ENCODE measurements at places on chromosomes 3 and 15. TPM values are rescaled to one million over a fixed set of nuclear protein-coding genes. Genes with fewer than 3 reads are reported as not detected.

- DNase-seq = no peak
Observed at GRCh38 chr3:127287840-127288239, at the start of gene PRR20G. TSS of gene PRR20G (minus strand) at chr3:127288046. CDS start at chr3:127287365, 681 bp downstream.

- DNase-seq = no peak
Observed at GRCh38 chr15:57102858-57103257, 184.4 kb downstream of the TCF12 start.

GRCh38 chr3:50617096-50617791 is at the start of gene MAPKAPK3:
TSS of gene MAPKAPK3 (plus strand) at chr3:50617151. CDS start at chr3:50617566, 415 bp downstream.
- no peak for DNase-seq

DNA sequence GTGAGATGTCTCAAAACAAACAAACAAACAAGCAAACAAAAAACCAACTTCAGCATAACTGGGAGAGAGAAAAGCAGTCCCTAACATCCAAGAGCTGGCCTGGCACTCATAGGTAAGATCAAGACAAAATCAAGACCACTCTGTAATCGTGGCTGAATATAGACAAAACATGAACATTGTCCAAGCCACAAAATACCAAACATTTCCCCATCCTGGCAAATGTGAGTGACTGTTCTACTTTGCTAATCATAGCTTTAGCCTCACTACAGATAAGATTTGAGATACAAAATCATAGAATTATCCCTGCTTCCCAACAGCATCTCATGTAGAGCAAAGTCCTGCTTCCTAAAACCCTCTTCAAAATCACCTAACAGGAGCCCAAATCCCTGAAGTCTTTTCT is 116.7 kb upstream of the PRTG start:
- DNase-seq = no peak

- DNase-seq = no peak
Observed at GRCh38 chr15:69319384-69320375, 21.0 kb downstream of the PAQR5 start.

GRCh38 chr3:43296565-43296964 is 10.2 kb downstream of the SNRK start:
- DNase-seq = peak; percentile 92

DNA sequence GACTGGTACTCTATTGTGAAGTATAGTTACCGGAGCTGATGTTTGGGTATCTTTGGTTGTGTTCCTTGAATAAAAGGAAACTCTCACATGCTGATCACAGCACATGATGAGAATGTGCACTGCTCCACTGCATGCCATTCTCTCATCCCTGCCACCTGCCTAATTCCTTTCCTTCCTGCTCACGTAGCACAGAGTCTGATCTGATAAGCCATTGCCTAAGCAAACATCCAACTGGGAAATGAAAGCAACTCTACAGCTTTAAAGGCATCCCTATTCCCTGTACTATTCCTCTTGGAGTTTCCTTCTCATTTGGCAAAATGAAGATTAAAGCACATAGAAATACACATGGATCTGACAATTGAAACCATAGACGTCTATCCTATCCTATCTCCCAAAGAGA is 359.8 kb downstream of the C3orf38 start:
- no peak for DNase-seq

DNA sequence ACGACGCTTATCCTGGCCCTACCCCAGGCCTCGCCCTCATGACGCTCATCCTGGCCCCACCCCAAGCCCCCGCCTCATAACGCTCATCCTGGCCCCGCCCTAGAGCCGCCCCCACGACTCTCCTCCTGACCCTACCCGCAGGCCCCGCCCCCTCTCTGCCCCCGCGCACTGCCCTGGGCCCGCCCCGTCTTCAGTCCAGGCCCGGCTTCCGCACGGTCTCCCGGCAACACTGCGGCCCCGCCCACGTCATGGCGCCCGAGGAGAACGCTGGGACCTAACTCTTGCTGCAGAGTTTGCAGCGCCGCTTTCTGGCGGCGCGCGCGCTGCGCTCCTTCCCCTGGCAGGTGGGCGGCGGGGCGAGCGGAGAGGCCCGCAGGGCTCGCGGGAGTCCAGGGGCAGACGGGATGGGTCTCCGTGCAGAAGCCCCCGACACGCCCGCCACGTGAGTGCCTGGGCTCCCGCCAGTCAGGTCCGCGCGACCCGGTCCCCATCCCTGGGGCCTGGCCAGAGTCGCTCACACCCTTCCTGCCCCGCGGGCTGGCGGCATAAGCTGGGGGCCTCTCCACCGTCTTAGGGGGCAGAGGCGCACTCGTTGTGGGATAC is 52.5 kb upstream of the ROPN1B start:
- DNase-seq = peak; percentile 95

DNA sequence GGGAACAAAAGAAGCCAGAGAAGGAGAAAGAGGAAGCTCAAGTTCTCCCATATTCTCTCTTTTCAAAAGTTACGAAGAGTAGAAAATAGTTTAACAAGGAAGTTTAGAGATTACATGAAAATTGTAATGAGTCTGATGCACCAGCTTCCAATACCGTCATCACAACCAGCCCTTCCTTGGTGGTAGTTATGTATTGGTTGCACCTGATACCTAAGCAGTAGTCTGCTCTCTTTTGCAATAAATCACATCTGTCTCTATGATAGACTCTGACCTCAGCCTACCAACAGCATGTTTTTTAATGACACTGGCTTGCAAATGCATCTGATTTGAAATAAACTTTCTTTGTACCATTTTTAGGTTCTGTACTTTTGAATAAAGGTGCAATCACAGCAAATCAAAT is 575.8 kb downstream of the FHIT start:
- DNase-seq = no peak

DNA sequence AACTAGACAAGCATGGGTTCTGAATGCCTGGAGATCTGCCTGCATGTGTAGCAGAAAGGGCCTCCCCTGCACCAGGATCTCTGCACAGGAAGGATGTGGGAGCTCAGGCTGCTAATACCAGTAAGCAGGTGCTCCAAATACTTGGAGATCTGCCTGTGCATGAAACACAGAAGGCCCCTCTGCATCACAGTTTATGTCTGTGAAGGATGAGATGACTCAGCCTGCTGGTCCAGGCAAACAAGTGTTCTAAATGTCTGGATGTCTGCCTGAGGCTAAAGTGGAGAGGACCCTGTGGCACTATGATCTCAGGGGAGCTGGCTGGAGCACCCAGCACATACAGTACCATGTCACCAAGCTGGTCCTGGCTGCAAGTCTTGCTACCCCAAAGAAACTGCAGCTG is 678.8 kb downstream of the MCTP2 start:
- no peak for DNase-seq

- DNase-seq = no peak
Observed at GRCh38 chr3:122077293-122078234, 22.4 kb downstream of the CD86 start.

- no peak for DNase-seq
Observed at GRCh38 chr15:34512628-34513027, 70.8 kb downstream of the GOLGA8B start.

DNA sequence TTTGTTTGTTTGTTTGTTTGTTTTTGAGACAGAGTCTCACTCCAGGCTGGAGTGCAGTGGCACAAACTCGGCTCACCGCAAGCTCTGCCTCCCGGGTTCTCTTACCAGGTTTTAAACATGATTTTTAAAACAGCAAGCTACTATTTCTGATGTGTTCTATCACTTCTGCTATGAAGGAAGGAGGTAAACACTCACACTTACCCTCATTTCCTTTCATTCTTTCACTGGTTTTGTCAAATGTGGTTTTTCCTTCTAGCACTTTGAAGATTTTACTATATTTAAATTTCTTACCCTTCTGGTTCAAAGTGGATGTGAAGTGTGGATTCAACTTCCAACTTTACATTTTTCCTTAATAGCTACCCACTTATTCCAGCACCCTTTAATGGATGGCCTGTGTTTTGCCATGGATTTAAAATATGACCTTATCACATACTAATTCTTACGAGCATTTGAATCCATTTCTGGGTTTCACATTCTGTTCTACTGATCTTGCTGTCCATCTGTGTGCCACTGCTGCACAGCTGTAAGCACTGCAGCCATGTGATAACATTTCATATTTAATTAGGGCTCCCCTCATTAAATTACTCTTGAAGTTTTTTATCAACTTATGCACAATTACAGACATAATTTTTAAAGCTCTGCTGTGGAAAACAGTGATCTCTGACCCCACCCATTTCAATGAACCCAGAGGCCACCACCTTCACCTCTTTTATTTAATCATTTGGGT is 42.3 kb downstream of the TXNRD3 start:
- no peak for DNase-seq

DNA sequence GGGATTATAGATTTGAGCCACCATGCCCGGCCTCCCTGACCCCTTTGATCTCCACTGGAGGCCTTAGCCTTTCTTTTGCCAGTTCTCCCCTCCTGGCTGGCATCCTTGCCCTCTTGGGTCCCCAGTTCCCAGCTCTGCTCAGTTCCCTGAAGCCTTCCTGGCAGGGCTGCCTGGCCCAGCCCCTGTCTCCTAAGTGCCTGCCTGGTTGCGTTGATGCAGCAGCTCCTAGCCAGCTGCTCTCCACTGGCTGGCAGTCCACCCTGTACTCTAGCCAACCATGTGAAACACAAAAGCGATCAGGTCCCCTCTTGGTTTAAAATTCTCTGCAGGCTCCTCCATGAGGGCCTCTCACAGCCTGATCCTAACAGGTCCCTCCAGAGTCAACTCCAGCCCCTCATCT is 184.7 kb downstream of the RAB11A start:
- no peak for DNase-seq

DNA sequence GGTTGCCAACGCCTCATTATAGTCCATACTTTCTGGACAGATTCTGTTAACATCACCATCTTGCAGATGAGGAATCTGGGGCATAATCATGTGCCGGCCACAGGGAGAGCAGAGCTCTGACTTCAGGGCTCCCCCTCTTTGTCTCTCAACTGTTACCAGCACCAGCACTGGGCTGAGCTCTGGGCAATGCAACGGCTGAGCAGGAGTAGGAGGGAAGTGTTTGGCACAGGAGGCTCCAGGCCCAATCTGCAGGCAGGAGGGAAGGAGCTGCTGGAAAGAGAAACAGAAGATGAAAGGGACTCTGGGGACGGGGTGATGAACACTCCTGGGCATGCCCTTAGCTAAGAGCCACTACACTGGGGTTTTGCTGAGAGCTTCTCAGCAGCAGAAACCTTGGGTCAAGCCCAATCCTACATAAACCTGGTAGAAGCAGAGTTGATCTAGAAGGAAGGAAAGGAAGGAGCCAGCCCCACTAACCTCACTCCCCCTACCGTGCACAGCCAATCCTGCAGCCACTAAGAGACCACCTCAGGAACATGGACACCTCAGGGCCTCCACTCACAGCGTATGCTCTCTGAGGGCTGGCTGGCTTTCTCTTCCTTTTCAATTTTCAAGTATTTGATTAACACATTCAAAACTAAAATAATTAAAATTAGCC is 73.1 kb upstream of the SPATA12 start:
- DNase-seq = peak; percentile 26

GOLGA8H gene
- polyA plus RNA-seq = not detected

ALS2CL gene
- 1.6 TPM for polyA plus RNA-seq

TMC3 gene
- polyA plus RNA-seq = not detected

TICRR gene
- polyA plus RNA-seq = 0.20 TPM

All from CD4-positive, CD25-positive, alpha-beta regulatory T cell (primary cell).